ENCODE measurements at places on chromosomes 7 and 10.

DNA sequence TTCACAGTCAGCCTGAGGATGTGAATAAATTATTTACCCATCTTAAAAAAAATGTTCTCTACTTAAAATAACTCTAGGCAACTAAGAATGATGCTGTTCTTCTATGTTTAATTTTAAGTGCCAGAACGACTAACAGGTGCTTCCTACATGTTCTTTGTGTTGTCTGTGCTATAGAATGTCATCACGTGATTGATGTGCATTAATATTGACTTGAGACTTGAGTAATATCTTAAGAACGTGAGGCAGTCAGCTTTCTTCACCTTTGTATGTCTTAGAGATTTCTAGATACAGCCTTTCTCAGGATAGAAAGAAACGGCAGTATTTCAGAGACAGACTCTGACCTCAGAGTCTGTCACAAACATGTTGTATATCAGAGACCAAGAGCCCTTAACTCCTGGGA is 274.6 kb downstream of the KCND2 start:
- no peak for DNase-seq

GRCh38 chr7:12699299-12699698 is 11.9 kb downstream of the ARL4A start:
- DNase-seq, result no peak

GRCh38 chr7:77802557-77803405 is 4.2 kb downstream of the PHTF2 start:
- no peak for DNase-seq

- no peak for DNase-seq
These were observed 204.0 kb upstream of the CELF2 start for GRCh38 chr10:10813656-10814055.

DNA sequence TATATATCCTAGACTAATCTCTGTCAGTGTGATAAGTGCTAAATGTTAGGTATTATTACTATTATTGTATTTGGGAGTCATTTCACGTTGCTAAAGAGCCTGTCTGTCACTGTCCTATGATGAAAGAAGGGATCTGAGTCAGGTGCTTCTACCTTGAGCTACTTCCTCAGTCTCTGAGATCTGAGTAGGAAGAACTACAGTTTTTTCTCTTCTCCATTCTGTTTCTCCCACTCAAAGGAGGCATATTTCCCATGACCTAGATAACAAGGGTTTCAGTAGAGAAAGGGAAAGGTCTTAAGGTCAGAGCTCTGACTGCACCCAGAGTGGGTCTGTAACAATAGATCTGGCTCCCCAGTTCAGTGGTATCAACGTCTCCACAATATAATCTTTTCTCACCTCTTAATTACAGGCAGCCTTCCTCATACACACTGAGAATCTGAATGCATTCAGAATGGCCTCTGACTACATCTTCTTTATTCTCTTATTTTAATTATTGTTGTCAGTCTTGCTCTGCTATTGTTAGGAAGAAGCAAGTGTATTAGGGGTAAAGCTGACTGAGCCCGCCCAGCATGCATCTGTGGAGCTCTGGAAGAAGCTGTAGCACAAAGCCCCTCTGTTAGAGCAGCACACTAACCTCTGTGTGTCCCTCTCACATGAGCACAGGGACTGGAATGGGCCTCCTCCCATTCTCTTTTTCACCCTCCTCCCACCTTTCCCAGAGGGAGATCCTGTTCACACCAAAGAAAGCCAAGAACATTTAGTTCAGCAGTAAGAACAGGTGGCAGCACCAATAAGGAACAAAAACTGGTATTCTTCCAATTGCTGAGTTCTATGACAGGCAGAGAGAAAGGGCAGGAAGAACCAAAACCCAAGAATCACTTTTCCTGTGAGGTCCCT is 38.1 kb downstream of the USP54 start:
- peak; percentile 7 for DNase-seq

GRCh38 chr10:79130846-79131245 is 62.1 kb downstream of the ZMIZ1 start:
- no peak for DNase-seq

DNA sequence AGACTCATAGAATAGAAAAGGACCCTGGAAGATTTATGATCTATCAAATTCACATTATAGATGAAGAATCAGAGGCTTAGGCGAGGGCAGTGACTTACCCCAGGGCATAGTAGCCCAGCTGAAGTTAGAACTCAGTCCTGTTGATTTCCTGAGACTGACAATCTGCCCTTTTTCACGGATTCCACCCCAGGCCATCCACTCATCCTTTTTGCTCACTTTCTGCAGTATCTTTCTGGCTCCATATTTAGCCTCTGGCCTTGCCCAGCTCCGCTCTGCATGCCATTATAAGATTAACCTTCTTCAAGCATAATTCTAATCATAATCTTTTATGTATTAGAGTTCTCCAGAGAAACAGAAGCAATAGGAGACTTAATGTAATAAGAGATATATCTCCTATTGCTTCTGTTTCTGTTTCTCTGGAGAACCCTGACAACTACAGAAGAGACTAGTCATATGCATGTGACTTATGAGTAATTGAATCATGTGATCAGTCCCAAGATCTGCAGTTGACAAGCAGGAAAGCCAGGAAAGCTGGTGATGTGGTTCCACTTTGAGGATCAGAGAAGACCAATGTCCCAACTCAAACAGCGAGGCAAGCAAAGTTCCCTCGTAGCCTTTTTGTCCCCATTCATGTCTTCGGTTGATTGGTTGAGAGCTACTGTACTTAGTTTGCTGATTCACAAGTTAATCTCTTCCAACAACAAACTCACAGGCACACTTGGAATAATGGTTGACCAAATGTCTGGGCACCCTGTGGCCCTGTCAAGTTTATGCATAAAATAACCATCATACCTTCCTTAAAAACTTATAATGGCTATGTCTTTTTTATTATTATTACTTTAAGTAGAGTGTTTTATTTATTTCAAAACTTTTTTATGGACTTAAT is 412.1 kb downstream of the SUGCT start:
- DNase-seq, result no peak

DNA sequence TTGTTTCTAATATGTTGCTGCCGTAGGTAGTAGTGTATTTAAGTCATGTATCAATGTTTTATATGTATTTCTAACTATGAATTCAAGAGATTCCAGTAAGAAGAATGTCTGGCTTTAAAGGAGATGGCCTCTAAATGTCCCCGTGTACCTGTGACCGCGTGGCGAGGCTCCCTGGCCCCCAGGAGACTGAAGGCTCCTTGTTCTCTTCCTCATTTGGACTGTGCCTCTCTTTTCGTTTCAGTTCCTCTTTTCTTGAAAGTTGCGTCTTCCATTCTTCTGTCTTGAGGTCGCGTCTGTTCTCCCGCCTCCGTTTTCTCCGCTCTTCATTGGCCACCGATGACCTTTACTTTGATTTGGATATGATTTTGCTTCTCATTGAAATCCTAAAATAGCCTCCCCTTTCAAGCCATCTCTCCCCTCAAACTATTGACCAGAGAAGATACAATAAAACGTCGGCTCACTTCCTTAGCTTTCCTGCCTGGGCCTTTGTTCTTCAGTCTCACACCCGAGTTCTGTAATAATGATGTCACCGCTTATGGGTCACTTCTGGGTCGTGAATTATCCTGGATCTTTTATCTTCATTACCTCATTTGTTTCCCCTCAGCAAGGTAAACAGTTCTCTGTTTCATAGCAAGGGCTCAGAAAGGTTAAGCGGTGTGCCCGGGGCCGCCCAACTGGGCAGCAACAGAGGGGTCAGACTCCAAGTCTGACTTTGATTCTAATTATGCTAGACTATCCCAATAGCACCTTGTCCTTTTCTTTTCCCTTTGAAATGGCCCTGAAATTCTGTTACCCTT is 28.7 kb downstream of the WIPI2 start:
- DNase-seq, result peak; percentile 82
